Activated CD4-positive, alpha-beta T cell treated with anti-CD3 and anti-CD28 coated beads, Interleukin-2, amount 50 U/mL, for 24 hours (primary cell): ENCODE measurements at places on chromosomes 16 and 17.

DNA sequence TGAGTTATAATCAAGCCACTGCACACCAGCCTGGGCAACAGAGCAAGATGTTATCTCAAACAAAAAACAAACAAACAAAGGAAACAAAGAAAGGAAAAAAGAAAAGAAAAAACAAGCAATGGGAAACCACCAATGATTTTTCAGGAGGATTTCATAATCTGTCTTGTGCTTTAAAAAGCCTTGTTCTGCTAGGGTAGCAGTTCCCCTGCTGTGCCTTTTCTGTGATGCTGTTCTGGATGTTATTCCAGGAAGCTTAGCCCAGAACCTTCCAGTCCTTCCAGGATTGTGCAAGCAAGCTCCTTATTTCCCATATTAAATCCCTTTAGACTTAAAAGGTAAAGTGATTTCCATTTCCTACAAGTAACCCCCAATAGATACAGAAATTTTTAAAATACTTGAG is 171.1 kb downstream of the ABCC12 start:
- no peak for DNase-seq

- DNase-seq = no peak
Measured at GRCh38 chr17:13728781-13729180, 127.1 kb upstream of the HS3ST3A1 start.

DNA sequence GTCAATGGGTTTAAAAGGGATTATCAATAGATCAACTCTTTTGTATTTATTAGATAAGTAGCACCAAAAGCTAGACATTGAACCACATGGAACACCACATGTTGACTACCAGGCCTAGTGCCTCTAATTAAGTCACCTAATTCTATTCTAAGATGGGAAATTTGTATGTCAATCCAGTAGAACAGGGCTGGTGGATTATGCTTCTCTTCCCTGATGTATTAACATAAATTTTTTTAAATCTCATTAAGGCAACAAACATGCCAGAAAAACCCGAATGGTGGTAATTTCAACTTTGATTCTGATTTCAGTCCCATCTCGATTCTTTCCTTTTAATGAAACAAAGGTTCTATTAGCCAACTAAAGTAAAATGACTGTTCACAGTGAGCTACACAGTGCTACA is 92.6 kb downstream of the KANSL1 start:
- no peak for DNase-seq

- no peak for DNase-seq
Measured at GRCh38 chr17:79988185-79988971, 47.3 kb downstream of the TBC1D16 start.

GRCh38 chr16:52586159-52586558 is 39.2 kb upstream of the TOX3 start:
- DNase-seq = no peak

DNA sequence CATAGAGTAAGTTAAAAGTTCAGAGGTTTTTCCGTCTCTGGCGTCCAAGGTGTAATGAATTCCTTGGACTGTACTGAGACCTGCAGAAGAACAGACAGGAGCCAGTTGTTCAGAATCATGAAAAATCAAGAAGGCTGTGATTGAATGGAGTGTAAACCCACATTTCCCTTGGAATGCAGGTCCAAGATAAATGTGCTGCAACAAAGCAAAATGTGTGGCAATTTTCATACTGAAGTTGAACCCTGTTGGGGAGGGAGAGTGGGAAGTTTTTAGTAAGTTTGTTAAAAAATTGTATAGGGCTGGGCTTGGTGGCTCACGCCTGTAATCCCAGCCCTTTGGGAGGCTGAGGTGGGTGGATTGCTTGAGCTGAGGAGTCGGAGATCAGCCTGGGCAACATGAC is 21.4 kb downstream of the GGNBP2 start:
- DNase-seq = no peak

DNA sequence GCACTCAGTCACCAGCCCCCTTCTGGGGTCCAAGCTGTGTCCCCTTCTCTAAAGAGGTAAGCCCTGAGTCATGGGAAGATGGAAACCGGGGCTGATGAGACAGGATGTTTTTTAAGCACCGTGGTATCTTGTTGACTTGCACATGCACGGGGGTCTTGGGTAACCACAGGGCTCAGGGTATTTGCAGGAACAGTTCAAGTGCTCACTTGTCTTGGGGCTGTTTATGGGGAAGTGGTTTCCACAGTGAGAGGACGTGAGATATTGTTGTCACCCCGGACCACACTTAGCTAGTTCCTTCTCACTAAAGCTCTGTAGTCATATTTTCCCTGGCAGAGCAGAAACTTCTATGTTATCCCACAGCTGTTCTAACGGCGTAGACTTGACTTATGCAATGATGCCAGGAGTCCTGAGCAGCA is 7.7 kb downstream of the CCL3L1 start:
- no peak for DNase-seq

- no peak for DNase-seq
Measured at GRCh38 chr16:57594531-57595031, 33.8 kb upstream of the ADGRG1 start.

DNA sequence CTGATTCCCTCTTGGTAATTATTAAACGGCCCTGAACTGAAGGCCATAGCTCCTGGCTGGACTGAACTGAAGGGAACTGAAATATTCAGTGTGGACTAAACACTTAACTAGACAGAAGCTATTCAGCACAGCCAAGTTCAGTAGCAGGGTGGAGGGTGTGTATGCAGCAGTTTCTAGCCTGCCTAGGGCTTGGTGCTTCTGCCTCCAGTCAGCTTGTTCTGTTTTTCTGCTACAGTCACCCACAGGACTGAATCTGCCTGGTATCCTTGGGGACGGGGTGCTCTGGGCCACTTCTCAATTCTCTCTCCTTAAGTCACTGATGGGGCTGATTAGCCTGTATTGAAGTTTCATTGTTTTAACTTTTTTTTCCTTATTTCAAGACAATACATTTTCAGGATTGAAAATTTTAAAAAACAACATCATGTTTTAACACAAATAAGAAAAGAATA is 77.1 kb downstream of the WWP2 start:
- no peak for DNase-seq

DNA sequence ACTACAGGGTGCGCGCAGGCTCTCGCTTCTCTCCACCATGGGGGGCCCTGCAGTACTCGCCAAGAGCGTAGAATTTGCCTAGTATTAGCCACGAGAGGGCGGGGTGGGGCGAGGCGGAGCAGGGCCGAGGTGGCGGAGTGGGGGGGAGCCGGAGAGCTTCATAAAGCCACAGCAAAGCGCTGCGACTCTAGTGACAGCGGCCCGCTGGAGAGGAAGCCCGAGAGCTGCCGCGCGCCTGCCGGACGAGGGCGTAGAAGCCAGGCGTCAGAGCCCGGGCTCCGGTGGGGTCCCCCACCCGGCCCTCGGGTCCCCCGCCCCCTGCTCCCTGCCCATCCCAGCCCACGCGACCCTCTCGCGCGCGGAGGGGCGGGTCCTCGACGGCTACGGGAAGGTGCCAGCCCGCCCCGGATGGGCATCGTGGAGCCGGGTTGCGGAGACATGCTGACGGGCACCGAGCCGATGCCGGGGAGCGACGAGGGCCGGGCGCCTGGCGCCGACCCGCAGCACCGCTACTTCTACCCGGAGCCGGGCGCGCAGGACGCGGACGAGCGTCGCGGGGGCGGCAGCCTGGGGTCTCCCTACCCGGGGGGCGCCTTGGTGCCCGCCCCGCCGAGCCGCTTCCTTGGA is at the start of gene TBX21:
TSS of gene TBX21 (plus strand) at position 190 of the 627 bp plus-strand sequence. CDS start at position 409, 219 bp downstream.
- peak; percentile 86 for DNase-seq

- no peak for DNase-seq
Measured at GRCh38 chr17:48995974-48996721, 1.0 kb upstream of the IGF2BP1 start.

GRCh38 chr17:72441909-72442308 is 321.1 kb downstream of the SOX9 start:
- no peak for DNase-seq

DNA sequence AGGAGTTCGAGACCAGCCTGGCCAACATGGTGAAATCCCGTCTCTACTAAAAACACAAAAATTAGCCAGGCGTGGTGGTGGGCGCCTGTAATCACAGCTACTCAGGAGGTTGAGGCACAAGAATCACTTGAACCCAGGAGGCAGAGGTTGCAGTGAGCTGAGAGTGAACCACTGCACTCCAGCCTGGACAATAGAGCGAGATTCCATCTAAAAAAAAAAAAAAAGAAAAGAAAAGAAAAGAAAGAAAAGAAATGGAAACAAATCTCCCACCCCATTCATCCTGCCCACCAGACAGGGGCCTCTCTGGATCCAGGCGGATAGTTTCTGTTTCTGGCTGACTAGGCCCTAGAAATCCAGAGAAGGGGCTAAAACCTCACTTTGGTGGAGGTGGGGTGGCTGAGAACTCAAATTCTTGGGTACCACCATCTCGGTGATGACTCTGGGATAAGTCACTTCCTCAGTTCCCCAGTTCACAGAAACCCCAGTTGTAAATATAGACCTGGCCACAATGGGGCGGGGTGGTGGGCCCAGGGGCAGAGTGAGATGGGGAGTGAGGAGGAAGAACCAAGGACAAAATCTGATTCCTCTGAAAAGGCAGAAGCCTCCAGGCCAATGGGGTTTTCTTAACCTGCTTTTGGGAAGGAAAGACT is 22.2 kb downstream of the SOCS1 start:
- DNase-seq = peak; percentile 73

DNA sequence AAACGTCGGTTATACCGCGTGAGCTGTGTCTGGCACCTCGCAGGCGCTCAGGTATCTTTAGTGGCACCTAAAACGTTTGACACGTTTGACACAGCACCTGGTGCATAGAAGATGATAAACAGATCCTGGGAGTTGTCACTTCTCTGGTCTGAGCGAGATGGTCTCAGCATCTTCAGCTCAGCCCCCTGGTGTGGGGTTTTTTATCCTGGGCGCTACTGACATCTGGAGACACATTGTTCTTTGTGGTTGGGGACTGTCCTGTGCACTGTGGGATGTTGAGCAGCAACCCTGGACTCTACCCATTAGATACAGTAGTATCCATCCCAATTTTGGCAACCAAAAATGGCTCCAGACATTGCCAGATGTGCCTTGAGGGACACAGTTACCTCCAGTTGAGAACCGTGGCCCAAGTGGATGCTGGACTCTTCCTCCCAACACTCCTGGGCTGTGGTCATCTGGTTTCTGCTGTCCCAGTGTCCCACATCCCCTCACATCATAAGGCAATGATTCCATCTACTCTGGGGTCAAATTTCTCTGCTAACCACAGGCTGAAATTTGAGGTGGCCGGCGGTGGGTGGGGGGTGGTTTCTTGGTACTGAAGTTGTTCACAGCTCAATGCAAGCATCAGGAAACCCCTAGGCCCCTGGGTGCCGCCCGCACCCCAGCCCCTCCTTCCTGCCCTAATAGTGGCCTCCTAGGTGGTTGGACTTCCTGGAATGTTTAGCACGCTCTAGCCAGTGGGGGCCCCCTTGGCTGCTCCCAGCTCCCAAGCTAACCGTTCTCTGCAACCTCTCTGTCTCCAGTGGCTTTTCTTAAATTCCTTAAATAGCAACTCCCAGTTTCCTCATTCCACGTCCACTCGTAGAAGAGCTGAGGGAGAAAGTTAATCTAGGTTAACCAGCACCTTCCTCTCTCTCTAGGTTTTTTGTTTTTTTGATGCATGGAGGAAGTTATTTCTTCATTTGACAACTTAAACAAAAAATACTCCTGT is 124.8 kb downstream of the ABCC1 start:
- no peak for DNase-seq

DNA sequence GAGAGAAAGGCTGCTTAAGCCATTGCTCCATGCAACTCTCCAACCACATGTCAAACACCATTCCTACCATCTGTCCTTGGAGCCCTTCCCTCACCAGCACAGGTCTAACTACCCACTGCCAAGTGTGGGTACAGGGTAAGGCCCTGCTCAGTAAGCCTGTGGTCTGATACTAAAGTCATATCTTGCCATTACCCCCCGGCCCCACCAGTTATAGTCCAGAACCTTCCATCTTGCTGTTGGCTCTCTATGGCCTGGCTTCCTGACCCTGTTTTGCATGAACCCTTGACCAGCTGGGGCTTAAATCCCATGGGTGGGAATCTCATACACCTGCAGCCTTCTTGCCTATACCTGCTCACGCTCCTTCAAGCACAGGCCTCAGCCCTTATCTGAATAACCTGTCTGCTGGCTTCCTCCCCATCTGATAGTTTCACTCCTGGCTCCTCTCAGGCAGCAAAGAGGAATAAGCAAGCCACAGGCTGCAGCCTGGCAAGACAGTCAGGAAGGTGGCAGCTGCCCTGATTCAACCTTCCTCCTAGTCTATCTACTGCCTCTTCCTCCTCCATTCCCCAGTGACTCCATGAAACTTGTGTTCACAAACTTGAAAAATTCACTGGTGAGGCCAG is 64.1 kb downstream of the ZFHX3 start:
- DNase-seq = no peak

DNA sequence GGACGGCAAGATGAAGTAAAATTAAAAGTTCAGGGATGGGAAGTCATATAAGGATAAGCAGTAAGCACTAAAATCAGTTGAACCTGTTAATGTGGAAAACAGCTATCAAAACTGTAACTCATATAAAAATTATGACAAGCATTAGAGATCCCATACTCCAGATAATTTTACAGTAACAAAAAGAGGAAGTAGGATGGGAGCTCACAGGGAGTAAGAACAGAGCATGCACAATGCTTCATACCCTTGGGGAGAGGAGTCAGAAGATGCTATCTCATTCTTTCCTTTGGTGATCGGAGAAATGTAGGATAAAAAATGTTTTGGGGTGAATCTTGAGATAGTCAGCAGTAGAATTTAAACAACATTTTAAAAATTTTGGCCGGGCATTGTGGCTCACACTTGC is 164.7 kb upstream of the CACNG5 start:
- DNase-seq = no peak

DNA sequence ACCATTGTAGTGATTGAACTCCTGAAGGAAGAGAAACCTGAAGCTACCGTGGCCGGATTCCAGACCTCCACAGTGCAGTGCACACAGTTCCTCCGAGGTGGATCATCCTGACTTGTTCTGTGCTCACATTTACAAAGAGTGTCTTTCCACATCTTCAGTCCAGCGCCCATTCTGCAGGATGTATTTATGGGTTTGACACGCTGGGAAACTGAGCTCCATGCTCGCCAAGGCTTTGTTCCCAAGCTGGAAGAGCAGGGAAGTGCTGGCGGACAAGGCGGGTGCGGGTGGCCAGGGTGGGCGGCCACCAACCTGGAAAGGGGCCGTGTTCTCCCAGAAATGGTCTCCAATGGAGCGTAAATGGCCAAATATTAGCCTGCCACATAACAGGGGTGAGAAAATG is 227.9 kb downstream of the IRF8 start:
- no peak for DNase-seq
